Type B pancreatic cell (in vitro differentiated cells): ENCODE measurements at places on chromosomes 7 and 10. TPM values are rescaled to one million over a fixed set of nuclear protein-coding genes. Genes with fewer than 3 reads are reported as not detected.

- H3K27me3 ChIP-seq = peaks cover 8% of the 10 kb centered on the region
- no peak overlapping the region for H3K4me3 ChIP-seq
- H3K36me3 ChIP-seq = no peaks in the 10 kb centered on the region
- DNase-seq = no peak
- H3K4me1 ChIP-seq = no peaks in the 10 kb centered on the region
Observed at GRCh38 chr10:96292971-96293920, 11.0 kb upstream of the DNTT start.

DNA sequence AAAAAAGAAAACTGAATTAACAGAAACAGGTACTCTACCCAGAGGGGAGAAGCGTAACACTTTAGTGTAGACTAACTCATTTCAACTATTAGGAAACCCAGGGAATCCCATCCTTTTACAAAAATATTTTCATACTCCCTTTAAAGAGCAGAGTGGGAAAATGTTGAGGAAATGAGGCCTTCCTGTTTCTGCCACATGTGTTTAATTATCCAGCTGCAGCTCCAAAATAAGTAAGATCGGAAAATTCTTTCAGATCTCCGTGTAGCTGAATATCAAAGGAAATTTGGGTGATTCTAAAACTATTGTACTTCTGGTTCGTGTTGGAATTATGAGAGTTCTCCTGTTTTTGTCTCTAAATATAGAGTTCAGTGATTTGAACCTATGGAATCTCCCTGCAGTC lies 58.0 kb upstream of the CAV2 start:
- no peak overlapping the region for H3K4me3 ChIP-seq
- DNase-seq = no peak
- peak overlapping the region; percentile 98 for H3K27ac ChIP-seq
- peaks cover 12% of the 10 kb centered on the region for H3K4me1 ChIP-seq
- no peaks in the 10 kb centered on the region for H3K36me3 ChIP-seq

PRR15 gene
- 10.8 and 36.0 TPM in 2 replicates for total RNA-seq

DNA sequence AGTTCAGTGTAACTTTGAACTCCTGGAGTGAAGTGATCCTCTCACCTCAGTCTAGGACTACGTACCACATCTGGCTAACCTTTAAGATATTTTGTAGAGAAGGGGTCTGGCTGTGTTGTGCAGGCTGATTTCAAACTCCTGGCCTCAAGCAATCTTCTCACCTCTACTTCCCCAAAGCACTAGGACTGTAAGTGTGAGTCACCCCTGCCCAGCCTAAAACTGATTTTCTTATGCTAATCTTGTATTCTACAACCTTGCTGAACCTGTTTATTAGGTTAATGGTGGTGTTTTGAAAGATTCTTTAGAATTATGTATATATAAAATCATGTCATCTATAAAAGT lies 58.0 kb downstream of the LCOR start:
- peaks cover 39% of the 10 kb centered on the region for H3K36me3 ChIP-seq
- H3K4me1 ChIP-seq = peaks cover 4% of the 10 kb centered on the region
- peak overlapping the region; percentile 70 for H3K27ac ChIP-seq
- H3K27me3 ChIP-seq = no peaks in the 10 kb centered on the region
- no peak for DNase-seq

DNA sequence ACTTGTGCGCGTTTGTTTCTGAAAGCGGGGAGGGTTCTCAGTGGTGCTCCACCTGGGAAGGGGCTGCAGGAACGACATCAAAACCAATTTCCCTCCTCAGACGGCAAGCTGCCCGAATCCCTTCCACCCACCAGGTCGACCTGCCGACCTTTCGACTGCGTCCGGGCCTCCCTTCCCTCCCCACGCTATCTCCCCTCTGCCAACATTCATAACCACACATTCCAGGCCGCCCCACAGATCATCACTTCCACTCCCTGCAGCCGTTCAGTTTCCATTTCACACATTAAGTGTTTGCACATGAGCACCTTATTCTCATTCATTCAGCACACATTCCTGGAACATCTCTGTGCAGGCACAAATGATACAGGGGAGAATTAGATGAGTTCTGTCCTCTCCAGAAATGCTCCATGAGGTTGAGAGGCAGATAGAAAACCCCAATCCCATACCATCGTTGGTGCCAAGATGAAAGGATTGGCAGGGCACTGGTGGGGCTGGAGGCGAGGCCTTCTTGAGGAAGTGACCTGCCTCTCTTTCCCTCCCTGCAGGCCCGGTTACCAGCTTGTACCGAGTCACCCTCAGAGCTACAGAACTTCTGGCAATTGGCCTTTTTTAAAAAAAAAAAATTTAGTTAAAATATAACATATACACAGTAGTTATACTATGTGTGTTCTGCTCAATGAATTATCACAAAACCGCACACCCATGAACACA lies 70.0 kb downstream of the MINDY4 start:
- H3K4me3 ChIP-seq = no peak overlapping the region
- peaks cover 11% of the 10 kb centered on the region for H3K36me3 ChIP-seq
- DNase-seq = peak; percentile 62
- peaks cover 12% of the 10 kb centered on the region for H3K4me1 ChIP-seq
- H3K27me3 ChIP-seq = no peaks in the 10 kb centered on the region
- H3K27ac ChIP-seq = no peak overlapping the region

DNA sequence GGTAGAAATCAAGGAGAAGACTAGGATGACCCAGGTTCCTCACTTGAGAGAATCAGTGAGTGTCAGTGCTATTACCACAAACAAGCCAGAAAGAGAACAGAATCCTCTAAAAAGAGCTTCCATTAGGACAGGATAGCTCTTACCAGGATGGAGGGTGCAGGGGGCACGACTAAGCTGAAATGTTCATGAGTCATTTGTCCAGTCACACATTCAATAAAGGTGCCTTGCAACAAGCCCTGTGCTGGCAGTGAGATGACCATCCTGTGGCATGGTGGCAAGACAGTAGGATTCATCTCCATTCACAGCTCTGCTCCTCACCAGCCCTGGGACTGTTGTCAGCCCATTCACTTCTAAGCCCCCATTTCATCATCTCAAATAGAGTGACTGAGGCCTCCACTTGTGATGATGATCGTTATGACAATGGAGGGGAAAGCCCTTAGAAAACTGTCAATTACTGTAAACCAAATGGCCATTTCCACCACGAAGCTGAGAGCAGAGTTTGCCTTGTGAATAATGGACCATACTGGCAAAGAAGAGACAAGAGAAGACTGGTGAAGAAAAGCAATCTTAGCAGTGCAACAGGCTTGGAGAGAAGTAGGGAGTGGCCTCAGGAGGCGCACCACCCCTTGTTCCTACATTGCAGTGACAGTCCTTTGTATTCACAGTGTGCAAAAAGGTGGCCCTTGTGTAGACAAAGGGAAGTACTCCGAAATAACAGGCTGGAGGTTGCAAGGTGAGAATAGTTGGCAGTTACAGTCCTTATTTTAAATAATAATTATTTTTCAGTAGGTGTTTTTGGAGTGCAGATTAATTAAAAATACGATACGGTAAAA lies 9.0 kb upstream of the WIPF3 start:
- no peak for DNase-seq
- H3K4me3 ChIP-seq = no peak overlapping the region
- no peaks in the 10 kb centered on the region for H3K36me3 ChIP-seq

SPDYE5 gene
- not detected in 2 replicates for total RNA-seq
